ENCODE measurements at places on chromosomes 2 and 18.

- no peak for DNase-seq
Measured at GRCh38 chr2:172299741-172300140, 127.6 kb upstream of the ITGA6 start.

- DNase-seq: no peak
Measured at GRCh38 chr18:55588870-55589595, 1.0 kb upstream of the TCF4 start.

DNA sequence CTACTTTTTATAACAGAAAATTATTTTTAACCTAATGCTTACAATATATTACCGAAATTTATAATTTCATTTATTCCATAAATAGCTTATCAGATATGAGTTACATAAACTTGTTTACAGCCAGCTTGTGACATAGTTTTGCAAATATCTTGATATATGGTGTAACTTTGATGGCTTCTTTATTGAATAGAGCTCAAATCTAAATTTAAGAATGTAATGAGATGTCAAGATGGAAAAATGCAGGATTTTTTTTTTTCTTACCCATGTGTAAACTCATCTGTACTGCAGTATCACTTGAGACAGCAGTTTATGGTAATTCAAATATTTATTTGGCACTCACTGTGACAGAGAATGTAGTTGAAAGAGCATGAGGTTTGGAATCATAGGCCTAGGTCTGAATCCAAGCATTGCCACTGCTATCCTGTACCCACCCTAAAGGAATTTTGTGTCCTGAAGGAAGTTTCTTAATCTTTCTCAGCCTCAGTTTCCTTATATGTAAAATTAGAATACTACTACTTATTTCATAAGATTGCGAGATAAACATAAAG is 3.8 kb downstream of the CREB1 start:
- DNase-seq: no peak

GRCh38 chr18:79741362-79741700 is 56.4 kb upstream of the KCNG2 start:
- no peak for DNase-seq

GRCh38 chr2:105904938-105905337 is 160.2 kb downstream of the NCK2 start:
- DNase-seq: no peak

GRCh38 chr2:143776526-143777297 is 647.5 kb downstream of the ARHGAP15 start:
- no peak for DNase-seq

- DNase-seq: no peak
Measured at GRCh38 chr2:160574468-160575140, 81.0 kb upstream of the RBMS1 start.

DNA sequence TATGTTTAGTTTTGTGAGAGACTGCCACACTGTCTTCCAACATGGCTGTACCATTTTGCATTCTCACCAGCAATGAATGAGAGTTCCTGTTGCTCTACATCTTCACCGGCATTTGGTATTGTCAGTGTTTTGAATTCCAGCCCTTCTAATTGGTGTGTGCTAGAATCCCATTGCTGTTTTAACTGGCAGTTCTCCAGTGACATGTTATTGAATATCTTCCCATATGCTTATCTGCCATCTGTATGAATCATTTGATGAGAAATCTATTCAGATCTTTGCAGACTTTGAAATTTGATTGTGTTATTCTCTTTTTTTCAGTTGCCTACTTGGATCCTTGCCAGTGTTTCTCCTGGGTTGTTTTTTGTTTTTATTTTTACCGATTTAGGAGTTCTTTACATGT is 99.0 kb downstream of the SNTG2 start:
- DNase-seq: no peak

- no peak for DNase-seq
Measured at GRCh38 chr2:207833251-207833751, 63.6 kb upstream of the FZD5 start.

DNA sequence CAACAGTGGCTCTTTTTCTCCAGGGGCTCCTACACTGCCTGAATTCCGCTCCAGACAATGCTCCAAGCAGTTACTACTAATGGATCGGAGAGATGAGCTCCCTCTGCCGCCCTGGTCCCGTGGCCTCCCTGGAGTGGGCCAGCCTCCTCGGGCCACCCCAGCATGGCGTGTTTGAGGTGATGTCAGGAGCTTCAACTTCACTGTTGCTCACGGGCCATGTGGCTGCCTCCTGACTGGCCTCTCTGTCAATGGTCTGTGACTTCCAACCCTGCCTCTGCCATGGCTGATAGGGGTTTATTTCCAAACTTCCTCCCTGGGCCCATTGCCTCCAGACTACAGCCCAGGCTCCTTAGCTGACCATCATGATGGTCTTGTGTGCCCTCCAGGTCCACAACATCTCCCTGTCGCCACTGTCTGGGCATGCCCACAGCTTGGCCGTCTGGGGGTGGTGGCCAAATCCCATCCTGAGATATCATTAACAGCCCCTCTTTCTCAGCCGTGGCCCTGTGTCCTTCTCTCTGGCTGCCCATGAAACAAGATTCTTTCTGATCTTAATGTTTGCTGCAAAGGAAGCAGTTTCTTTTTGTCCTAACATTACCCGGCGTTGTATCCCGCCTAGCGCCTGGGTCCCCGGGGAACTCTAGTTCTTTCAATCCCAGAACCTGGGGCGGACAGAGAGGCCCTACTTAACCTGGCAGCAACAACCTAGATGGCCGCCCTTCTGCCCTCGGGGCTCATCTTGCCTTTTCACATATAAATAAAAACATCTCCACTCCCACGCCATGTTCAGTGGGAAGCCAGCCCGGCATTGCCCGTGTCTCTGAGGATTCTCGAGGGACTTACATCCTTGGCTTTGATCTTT is 38.1 kb downstream of the ATOH8 start:
- DNase-seq: no peak

DNA sequence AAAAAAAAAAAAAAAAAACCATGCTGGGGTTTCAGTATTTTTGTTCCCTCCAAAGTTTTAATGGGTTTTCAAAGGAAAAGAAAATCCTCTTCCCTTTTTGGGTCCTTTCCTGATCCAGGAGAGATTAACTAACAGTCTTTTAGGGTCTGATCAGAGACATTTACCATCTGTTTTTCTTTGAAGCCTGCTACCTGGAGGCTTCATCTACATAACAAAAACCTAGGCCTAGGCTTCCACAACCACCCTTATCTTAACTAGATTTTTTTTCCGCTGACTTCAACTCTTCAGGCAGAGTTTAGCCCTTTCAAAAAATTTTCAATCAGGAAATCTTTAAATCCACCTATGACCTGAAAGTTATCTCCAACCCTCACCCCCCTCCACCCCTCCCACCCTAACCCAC is 154.7 kb downstream of the MBD2 start:
- no peak for DNase-seq

GRCh38 chr2:37489041-37489456 is 144.6 kb downstream of the QPCT start:
- no peak for DNase-seq

DNA sequence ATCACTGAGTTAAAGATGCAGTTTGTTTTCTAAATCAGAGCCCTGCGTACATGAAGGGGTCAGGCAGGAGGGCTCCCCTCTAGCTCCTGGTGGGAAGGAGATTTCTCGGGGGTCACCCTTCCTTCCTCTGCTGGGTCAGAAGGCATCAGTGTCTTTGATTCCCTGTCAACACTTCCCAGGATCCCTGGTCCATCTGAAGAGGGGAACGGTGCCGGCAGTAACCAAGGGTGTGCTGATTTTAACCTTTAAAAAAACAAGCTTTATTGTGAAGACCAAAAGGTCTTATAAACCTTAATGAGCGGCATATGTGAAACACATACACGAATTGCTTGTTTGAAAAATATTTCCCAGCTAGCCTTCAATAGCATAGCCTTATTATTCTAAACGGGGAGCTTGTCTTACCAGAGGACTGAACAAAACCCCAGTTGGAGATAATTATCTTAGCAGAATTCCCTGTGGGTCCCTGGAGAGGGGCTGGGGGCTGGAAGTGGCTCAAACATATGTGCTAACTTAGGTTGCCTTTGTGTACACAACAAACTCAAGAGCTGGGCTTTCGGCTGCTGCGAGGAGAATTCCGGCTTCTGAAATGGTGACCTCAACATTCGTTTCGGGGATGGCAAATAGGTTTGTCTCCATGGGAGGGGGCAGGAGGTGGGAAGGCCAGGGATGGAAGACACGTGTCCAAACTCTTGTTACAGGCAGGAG is 114.9 kb upstream of the MYCN start:
- no peak for DNase-seq

DNA sequence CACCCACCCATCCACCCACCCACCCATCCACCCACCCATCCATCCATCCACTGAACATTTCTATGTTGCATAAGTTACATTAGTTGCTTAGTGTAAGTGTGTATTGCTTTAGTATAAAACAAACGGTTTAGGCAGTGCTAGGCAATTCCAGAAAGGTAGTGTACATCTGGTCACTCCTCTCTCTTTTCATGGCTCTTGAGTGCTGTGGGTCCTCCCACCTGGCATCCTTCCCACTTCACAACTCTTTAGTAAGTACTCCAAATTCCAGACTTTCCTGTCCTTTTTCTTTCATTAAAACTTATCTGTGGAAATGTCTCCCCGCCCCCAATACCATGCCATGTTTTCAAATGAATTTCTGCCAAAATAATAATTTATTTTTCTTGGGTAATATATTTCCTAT is 122.5 kb downstream of the PLEKHM3 start:
- DNase-seq: no peak

- no peak for DNase-seq
Measured at GRCh38 chr2:144950899-144951560, 431.1 kb upstream of the ZEB2 start.

DNA sequence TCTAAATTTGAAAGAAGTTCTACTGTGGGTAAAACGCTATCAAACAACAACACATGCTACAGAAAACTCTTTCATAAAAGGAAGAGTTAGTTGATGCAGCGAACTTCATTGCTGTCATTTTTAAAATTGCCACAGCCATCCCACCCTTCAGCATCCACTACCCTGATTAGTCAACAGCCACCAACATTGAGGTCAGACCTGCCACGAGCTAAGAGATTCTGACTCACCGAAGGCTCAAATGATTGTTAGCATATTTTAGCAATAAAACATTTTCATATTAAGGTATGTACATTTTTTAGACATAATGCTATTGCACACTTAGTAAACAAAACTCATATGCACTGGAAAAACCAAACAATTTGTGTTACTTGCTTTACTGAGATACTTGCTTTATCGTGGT is 347.1 kb downstream of the CLIP4 start:
- DNase-seq: no peak

DNA sequence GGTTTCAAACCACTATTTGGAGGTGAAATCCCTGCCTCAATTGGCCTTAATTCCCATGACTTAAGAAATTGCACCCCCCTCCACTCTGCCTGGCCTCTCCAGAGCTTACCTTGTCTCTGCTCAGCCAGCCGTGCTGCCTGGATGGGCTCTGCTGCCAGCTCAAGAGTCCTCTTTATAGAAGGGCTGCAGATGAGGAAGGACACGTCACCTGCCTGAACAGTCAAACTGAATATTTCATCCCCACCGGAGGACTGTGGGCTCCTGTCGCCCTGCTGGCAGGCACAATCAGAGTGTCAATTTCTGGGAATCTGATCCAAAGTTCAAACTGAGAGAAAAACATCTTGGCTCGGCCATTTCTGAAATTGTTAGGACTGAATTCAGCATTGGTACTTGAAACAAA is at the start of gene OTOS:
Gene OTOS, minus strand, starts transcription at position 148 of the 400 bp plus-strand sequence. CDS start 332 bp downstream, outside the sequence.
- no peak for DNase-seq

DNA sequence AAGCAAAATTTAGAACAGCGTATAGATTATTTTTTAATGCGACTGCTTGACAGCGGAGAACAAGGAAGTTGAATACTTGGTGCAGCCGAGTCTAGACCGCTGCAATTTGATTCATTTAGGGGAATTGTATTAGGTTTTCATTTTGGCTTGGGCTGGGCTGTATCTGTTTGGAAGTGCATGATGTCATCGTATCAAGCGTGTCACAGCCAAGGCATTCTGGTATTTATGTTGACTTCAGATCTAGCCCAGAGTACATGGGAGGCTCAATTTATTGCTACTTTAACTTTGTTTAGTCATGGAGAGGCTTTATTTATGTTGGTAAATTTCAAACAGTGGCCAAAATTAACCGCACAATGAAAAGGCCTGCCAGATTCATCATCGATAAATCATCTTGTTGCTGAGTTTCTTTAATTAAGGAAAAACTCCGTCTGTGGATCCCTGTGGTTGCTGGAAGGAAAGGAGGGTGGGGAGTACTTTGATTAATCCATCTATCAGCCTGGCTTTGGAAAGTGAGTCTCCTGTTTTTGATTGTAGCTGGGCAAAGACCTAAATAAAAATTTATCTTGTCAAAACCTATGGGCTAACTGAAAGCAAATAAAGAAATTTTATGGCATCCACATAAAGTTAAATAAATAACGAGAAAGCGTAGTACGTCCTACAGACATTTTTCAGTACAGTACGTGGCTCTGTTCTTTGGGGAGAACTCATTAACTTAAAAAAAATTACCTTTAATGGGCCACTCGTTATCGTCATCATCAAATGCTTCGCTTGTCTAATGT is 230.4 kb upstream of the SPRED2 start:
- DNase-seq: no peak

- DNase-seq: no peak
Measured at GRCh38 chr2:196927376-196928225, 1.1 kb upstream of the PGAP1 start.

GRCh38 chr18:34640276-34640675 is 69.8 kb upstream of the DTNA start:
- DNase-seq: no peak

DNA sequence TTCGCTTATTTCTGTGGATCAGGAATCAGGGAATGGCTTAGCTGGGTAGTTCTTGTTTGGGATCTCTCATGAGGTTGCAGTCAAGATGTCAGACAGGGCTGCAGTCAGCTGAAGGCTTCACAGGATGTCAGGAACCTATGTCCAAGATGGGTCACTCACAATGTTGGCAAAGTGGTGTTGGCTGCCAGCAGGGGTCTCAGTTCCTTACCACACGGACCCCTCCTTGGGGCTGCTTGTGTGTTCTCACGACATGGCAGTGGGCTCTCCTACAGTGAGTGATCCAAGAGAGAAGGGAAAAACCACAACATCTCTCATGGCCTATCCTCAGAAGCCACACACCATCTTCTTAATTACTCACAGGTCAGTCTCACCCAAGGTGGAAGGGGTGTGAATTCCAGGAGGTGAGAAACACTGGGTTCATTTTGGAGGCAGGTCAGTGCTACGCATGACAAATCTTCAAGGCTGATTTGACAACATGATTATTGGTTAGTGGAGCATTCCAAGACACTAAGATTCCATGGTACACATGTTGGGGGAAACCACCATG is 1.3 kb upstream of the ANTXR1 start:
- no peak for DNase-seq

DNA sequence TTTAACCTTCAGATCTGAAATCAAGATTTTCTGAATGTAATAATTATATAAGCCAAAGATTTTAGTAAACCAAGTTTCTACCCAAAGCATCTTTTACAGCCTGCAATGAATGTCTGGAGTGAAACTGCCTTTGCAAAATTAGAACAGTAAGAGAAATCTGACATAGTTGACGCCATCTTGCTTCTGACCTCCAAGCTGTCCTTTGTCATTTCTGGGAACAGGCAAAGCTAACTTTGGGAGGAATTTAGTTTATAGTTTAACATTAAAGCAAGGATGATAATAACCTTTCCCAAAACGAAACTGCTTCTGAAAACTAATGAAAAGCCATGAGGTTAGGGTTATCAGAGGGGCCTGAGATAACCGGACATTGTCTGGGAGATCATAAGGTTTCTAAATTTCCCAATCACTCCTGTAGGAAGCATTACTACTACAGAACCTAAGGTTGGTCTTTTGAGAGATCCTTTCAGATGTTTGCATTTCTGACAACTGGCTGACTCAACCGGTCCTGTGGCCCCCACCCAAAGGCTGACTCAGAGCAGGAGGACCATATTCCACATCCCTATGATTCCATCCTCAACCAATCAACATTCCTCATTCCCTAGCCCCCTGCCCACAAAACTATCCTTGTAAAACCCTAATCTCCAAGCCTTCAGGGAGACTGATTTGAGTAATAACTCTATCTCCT is 124.5 kb downstream of the TMEM131 start:
- no peak for DNase-seq

Data from activated CD8-positive, alpha-beta memory T cell treated with anti-CD3 and anti-CD28 coated beads for 1 hour (primary cell).